ENCODE measurements at places on chromosomes 5 and 9.

DNA sequence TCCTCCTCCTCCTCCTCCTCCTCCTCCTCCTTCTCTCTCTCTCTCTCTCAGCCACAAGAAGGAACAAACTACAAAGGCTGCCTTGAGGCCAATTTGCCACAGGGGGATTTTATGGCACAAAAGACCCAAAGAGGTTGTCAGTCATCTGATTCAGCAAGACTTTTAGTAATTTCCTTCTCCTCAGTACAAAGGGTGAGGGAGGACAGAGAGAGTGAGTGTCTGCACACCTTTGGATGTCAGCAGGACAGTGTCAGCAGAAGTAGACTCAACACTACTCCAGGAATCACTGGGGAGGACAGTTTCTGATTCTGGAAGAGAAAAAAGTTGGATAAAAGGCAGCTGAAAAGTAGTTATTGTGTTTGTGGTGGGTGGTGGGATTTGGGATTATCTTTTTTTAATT is 13.6 kb downstream of the TIMD4 start:
- no peak for DNase-seq

DNA sequence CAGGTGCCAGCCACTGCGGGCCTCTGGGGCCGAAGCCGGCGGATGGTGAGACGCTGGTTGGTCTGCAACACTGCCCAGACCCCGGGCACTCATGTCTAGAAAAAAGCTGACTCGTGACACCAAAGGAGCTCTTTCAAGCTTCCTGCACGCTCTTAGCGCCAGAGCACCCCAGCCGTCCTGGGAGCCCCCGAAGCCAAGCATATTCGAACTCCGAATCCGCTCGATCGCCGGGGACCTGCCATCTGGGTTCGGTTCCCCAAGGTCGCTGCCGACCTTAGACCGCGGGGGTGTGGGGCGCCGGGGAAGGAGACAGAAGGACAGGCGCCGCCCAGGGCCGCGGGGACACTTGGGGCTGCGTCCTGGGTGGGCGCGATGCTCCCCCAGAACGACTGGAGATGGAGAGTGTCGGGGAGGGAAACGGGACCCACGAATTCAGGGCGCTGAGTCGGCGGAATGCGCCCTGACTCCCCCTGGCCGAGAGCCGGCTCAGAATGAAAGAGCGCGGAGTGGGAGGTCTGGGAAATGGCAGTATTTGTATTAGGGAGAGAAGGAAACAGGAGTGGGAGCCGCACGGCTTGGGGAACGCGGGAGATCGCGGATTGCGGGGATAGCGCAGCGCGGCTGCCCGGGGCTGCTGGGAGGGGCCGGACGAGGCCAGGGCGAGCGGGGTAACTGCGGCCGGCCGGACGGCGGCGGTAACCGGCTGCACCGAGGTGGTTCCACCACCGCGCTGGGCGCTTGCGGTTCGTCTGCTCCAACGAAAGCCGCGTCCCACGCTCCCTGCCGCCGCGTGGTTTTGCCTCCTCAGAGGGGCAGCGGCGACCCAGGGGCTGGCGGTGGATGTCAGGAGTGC is 20.1 kb upstream of the MARCHF6 start:
- DNase-seq, result no peak

DNA sequence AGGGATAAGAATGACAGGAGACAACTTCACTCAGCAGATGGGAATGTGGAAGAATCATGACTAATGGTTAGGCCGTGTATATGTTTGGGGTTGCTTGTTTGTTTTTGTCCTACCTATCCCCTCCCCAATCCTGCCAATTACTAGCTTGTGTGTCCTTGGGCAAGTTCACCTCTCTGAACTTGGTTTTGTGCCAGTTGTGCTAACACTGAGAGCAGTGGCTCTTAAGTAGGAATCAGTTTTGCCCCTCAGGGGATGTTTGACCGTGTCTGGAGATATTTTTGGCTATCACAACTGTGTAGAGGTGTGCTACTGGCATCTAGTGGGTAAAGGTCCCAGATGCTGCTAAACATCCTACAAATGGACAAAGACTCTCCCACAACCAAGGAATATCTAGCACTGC is 287.0 kb downstream of the DMRT2 start:
- no peak for DNase-seq

DNA sequence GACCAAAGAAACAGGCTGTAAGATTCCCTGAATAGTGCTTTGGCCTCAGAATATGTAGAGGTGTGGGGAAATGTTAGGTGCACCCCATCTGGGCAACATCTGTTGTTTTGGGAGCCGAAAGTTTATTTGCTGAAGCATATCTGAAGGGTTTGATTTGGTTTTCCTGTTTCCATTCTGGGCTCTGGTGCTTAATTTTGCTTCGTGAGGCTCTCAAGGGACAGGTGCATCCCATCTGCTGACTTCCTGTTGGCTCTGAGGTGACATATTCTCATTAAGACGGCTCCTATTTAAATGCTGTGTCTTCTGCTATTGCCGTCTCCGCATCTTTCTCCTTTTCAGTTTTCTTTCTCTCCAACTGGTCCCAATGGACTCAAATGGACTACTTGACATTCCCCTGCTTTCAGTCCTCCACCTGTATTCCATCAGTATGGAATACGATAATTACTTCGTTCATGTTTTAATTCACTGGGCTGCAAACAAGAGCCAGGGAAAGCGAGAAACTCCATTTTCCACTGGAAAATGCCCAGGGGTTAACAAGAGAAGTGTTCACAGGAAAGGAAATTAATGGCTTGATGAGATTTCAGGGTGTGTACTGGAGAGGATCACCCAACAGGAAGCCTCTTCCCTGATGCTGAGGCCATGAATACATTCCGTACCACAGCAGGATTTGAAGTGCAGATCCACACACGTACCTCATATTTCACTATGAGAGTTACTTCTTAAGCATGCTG is 104.0 kb downstream of the MTX3 start:
- DNase-seq, result no peak

DNA sequence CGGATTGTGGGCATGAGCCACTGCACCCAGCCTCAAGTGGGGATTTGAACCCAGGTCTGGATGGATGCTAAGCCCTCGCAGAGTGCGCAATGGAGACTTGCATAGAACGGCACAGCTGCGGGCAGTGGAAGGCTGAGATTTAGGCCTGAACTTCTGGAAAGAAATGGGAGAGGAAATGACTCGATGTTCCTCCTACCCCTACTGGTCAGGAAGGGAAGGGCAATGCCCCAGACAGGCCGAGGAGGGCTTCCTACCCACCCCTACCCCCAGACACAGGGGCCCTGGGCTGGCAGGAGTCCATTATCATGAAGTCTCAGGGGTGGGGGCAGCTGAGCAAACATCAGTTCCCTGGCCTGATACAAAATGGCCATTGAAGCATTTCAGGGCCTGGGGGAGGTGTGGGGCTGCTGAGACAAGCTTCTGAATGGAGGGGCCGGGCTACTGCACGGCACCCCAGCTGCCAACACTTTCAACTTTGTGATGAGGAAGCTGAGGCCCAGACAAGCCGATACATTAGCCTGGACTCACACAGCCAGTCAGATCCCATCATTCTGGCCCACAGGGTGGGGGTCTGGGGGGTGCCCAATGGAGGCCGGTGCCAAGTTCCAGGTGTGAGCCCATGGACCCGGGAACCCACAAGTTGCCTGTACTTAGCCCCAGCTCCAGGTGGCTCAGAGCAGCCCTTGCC is 13.5 kb upstream of the WDR38 start:
- no peak for DNase-seq

DNA sequence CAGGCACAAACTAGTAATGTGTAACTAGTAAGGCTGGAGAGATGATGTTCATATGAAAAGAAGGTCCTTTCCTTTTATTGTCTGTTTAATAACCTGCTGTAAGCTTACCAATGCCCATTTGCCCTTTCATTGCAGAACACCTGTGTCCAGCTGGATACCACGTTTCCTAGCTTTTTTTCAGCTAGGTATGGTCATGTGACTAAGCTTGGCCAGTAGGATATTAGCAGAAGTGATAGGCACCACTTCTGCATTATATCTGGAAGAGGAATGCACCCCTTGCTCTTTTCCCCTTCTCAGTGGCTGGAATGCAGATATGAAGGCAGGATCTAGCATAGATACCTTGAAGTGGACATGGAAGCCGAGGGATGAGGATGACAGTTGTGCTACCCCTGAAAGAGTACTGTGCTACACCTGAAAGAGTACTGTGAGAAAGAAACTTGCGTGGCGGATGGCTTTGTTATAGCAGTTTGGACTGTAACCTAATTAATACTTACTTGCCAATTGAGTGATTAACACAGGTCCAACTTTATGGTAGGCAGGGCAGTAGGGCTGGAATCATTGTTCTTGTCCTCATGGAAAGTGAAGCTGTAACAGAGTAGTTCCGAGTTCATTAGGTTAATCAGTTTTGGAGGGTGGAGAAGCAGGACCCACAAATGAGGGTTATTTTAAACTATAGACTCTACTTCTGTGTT is 6.8 kb downstream of the SMIM32 start:
- no peak for DNase-seq

- peak; percentile 34 for DNase-seq
These were observed 732 bp downstream of the SNAPC3 start for GRCh38 chr9:15423231-15423985.

GRCh38 chr9:22813529-22813928 is 366.9 kb downstream of the DMRTA1 start:
- DNase-seq, result peak; percentile 56

- DNase-seq, result no peak
These were observed 107.2 kb downstream of the PDE4D start for GRCh38 chr5:59786334-59786805.

GRCh38 chr9:126612813-126613641 is 701 bp upstream of the LMX1B start:
- DNase-seq, result no peak

- DNase-seq, result no peak
These were observed 199.1 kb upstream of the SLC30A5 start for GRCh38 chr5:68894673-68895072.

DNA sequence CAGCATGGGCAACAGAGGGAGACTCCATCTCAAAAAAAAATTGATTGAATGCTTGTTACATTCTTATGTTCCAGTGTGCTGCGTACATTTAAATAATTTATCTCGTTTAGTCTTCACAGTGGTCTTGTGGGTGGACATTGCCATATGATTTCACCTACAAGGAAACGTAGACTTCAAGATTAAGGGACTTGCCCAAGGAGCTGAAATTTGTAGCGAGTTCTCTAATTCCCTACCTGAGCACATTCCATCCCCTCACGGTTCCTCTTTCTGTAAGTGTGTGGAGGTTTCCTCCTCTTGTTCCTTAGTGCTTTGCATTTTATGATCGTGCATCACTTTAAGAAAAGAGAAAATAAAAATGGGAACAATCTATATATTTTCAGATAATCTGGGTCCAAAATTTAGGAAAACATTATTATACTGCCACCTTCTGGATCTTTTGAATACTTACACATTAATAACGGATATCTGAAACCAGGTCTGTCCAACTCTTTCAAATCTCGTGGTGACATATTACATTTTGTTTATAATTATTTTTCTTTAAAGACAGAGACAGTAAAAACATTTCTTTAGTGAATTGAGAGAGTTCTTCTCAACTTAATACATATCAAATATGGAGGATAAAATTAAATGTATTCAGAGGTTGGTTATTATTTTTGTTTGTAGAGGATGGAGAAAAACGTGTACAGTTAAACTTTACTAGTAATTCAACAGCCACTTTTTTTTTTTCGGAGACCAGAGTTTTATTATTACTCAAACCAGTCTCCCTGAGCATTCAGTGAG is 29.9 kb upstream of the C7 start:
- DNase-seq, result peak; percentile 53
